ENCODE measurements at places on chromosomes 2 and 18.

DNA sequence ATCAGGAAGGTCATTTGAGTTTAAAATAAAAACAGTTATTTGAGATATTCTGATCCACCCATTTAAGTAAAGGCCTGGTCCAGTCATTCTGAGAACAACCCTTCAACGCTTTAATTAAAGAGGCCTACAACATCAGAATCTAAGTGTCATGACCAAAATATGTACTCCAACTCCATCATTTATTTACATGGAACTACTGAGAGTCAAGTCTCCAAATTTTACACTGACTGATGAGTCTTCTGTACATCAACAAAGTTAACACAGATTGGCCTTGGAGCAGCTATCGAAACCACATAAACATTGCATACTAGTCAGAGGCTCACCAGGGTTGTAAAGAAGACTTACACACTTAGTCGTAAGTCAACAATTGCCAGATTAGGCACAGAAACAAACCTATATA is 37.1 kb downstream of the PIEZO2 start:
- no peak for DNase-seq

- DNase-seq: no peak
Measured at GRCh38 chr2:108911401-108911800, 77.6 kb downstream of the EDAR start.

GRCh38 chr18:70453058-70453775 is 164.4 kb downstream of the SOCS6 start:
- DNase-seq: no peak

DNA sequence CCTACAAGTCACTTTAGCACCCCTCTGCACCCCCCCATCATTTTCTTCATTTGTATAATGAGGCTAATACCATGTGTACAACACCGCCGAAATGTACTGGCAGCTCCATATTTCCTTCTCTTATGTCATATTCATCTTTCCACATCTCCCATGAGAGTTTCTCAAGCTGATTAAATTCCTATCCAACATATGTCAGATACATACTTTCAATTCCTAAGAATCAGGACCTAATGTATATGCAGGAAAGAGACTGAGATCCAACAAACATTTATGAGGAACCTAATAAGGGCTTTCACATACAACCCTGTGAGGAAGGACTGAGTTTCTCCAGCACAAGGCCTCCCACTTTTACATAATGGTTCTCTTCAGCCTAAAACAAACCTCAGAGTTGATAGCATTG is 41.9 kb downstream of the PRKD3 start:
- DNase-seq: no peak

- peak; percentile 78 for DNase-seq
Measured at GRCh38 chr18:23283916-23284430, 148.7 kb downstream of the CABLES1 start.

- no peak for DNase-seq
Measured at GRCh38 chr2:16066261-16067036, 126.1 kb downstream of the MYCN start.

DNA sequence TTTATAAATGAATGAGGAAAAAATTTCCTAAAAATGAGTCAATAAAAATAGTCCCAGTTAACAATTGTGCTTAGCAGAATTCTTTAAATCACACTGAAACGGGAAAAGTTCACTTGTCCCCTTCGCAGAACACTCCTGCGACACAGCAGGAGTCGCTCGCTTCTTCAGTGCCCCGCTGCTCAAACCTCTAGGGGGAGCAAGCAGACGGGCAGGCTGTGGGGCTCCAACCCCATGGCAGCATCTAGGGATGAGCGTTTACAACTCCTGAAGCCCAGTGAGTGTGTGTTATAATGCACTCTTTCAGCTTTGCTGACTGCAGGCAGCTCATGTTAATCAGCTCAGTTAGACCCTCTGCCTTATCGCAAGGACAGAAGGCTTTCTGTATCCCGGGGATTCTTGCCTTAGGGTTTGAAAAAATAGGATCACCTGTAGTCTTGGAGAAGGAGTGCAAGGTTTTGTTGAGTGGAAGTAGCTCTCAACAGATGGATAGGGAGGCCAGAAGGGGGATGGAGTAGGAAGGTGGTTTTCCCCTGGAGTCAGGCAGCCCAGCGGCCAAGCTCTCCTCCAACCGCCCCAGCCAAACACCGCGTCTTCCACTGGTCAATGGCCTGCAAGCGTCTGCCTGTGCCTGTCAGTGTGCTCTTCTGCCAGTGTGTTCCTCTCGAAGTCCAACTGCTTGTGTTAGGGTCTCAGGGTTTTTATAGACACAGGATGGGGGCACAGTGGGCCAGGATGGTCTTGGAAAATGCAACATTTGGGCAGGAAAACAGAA is 1977.7 kb upstream of the LRRTM1 start:
- peak; percentile 31 for DNase-seq

DNA sequence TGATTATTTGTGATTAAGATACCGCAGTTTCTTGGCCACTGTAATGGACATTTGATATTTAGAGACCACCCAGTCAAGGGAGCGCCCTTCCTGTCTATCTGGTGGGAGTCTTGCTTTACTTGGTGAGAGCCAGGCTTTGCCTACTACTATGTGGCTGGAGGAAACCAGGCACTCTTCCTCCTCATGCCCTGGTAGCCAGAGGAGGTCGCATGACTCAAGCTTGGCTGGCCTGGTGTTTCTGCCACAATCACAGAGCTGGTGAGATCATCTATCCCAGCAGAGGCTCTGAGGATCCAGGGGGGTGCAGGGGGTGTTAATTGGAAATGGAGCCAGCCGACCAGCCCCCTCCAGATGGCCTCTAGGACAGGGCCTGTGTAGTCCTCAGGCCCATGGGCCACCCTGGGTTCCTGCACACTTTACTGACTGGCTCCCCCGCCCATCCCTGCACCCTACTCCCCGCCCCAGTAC is 46.8 kb upstream of the BIN1 start:
- DNase-seq: no peak

GRCh38 chr2:98952966-98953365 is 16.9 kb upstream of the CRACDL start:
- DNase-seq: no peak

DNA sequence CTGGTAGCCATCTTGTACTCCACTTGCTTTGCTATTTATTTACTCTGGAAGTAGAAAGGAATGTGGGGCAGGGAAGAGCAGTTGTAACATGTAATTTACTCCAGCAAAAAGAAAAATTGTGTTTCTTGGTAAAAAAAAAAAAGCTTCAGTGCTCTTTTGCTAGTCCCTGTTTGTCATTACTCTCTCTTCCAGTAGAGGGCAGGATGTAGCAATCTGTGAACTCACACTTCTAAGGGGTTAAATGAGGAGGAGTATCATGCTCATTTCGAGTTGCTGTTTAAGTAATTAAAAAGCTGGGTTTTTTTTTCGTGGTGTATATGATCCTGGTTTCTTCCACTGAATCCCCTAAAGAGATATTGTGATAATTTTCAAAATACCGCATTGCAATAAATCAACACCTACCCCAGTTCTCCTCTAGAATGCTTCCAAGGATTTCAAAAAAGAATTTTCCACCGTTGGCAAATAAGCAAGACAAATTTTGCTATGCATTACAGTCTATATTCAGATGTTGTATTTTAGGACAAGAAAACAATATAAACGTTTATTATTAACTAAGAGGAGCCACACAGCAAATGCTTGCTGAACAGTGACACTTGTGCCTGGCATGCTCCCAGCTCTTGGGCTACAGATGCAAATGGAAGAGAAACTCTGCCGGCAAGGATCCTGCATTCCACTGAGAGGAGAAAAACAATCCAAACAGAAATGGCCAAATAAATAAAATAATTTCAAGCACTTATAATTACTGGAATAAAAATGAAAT is 261.6 kb downstream of the ASXL3 start:
- peak; percentile 67 for DNase-seq

- DNase-seq: peak; percentile 52
Measured at GRCh38 chr2:209872675-209873074, 101.0 kb downstream of the UNC80 start.

DNA sequence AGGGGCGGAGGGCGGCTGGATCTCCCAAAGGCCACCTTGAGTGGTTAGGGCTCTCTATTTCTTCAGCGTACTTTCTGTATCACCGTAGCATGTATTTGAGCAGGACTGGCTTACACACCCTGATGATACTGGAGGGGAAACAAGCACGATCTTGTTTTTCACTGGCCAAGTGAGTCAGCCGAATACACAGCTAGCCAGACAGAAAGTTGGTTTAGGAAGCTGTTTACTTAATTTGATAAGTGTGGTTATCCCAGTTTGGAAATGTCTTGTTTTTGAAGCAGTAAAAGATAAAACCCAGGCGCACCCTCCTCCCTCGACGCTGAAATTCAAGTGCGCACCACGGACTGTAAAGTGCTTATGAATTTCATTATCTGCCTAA is 582 bp downstream of the RIOK3 start:
- DNase-seq: no peak
